Muscle of back (tissue), 13 donors: ENCODE measurements at places on chromosomes 12 and 14. TPM values are rescaled to one million over a fixed set of nuclear protein-coding genes. Genes with fewer than 3 reads are reported as not detected.

Gene PRH2
- polyA plus RNA-seq: not detected

Gene BCAT1
- polyA plus RNA-seq: 42.0 TPM

Gene P3H3
- polyA plus RNA-seq: 32.6 TPM

DNA sequence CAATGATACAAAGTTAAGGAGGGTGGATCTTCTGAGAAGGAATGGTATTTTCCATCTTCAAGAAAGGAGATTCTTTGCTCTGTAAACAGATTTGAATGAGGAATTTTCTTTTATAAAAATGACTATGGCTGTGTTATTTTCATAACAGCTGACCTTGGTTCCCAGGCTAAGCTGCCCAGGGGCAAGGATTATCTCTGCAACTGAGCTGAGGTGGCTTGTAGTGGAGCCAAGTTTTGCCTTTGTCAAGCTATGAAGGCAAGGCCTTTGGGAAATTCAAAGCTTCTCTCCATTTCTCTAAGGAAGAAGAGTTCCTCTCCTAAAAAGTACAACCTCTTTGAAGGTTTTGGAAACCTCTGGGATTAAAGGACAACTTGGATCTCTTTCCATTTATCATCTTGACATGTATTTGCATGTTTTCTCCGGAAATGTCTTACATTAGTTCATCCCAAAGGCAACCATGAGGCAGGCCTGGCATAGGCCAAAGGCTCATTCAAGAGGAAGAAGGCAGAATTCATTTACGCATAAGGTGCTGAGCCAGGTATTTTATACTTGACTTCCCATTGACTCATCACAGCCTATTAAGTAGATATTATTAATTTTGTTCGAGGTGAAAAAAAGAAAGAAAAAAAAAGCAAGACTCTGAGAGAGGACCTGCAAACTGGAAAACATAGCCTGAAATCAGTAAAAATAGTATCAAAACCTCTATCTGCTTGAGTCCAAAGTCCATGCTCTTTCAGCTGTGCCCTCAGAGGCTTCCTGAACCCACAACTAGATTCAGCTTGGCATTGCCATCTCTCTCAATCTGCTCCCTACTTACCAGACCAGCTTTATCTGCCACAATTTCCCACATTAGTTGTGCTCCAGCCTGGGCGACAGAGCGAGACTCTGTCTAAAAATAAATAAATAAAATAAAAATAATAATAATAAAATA, 24.0 kb upstream of the CKAP4 start:
- DNase-seq: no peak

- DNase-seq: no peak
These were observed 117.1 kb upstream of the FRMD6 start for GRCh38 chr14:51534610-51535011.

- DNase-seq: no peak
These were observed 326.4 kb upstream of the SFSWAP start for GRCh38 chr12:131384544-131384855.

DNA sequence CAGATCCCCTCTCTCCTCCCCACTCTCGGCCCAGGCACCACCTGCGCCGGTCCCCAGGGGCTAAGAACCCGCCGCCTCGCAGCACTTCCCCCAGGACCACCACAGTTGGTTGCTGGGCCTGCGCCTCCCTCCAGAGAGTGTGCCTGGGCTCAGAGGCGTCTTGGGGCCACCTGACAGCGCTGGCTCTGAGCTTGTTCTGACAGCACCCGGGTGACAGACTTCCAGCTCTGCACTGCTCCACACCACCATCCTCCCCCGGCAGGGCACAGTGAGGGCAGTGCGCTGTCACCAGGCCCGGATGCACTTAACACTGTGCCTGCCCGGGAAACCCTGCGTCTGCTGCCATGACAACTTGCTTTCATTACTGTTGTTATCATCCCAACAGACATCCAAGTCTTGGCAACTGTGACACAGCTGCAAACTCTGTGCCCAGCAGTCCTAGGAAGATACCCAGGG, 6.6 kb downstream of the BRF1 start:
- no peak for DNase-seq

DNA sequence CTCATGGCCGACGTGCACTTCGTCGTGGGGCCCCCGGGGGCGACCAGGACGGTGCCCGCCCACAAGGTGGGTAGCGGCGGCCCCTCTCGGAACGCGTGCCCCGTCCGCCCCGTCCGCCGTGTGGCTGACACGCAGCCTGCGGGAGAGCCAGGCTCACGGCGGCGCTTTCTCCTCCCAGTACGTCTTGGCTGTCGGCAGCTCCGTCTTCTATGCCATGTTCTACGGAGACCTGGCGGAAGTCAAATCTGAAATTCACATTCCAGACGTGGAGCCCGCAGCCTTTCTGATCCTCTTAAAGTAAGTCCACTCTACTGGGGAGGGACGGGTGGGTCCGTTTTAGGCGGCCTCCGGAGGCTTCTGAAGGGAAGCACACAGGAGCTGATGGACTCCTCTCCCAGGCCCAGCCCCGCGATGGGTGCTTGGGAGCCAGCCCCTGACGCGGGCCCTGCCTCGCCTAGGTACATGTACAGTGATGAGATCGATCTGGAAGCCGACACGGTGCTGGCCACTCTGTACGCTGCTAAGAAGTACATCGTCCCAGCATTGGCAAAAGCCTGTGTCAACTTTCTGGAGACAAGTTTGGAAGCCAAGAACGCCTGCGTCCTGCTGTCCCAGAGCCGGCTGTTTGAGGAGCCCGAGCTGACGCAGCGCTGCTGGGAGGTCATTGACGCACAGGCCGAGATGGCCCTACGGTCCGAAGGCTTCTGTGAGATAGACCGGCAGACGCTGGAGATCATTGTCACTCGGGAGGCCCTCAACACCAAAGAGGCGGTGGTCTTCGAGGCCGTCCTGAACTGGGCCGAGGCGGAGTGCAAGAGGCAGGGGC, 1.1 kb downstream of the BTBD6 start:
- no peak for DNase-seq

- no peak for DNase-seq
These were observed 202.3 kb downstream of the GXYLT1 start for GRCh38 chr12:41942354-41942753.

DNA sequence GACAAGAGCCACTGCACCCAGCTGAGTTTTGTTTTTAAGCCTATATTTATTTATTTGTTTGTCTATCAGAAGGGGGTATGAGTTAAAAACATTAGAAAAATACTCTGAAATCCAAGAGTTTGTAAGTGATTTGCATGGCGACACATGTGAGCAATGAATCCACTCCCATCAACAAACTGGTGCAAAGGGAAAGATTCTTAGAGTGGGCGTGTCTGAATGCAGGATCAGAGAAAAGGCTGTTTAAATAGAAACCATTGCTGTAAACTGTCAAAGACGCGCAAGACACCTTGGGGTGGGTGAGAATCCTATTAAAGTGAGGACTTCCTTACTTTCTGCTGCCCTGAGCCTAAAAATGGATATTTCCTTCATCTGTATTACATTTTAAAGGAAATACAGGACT, 51.9 kb downstream of the ZFYVE26 start:
- no peak for DNase-seq
